ENCODE measurements at places on chromosomes 2 and 18.

DNA sequence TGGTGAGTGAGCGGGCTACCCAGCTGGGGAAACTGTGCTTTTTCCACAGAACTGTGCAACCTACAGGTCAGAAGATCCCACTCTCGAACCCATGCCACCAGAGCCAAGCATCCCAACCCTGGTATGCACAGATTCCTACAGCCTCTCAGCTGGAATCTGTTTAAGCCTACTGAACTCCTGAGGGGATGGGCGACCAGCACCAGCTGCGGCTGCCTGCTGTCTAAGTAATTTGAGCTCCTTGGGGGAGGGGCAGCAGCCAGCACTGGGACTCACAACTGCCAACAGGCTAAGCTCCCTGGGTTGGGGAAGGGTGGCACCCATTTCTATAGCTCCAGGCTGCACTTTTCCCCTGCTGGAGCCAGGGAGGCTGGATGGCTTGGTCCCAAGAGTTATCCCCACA lies 11.8 kb downstream of the CYP27C1 start:
- H3K4me1 ChIP-seq: no peaks in the 10 kb centered on the region
- DNase-seq: peak; percentile 17
- H3K27ac ChIP-seq: no peak overlapping the region
- peaks cover 5% of the 10 kb centered on the region for H3K27me3 ChIP-seq

GRCh38 chr18:61034580-61034979 lies 298.6 kb upstream of the CDH20 start:
- DNase-seq: no peak
- H3K4me3 ChIP-seq: no peak overlapping the region
- H3K27ac ChIP-seq: no peak overlapping the region

DNA sequence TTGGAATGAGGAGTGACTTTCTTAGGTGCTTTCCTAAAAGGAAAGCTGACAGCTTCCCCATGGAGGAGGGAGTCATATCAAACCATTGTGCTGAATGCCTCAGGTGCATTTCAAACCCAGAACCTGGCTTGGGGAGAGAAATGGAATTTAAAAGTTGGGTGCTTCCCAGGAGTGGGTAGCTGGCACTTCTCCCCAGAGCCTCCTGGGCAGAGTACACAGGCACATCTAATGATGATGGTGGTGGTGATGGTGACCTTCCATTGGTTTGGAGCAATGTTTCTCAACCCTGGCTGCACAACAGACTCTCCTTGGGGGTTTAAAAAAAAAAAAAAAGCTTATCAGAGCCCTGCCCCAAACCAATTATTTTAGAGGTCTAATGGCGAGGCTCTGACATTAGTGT lies 8.3 kb downstream of the FOSL2 start:
- H3K36me3 ChIP-seq: peaks cover 29% of the 10 kb centered on the region
- H3K4me1 ChIP-seq: peaks cover 42% of the 10 kb centered on the region
- no peak for DNase-seq
- H3K27me3 ChIP-seq: no peaks in the 10 kb centered on the region
- no peak overlapping the region for H3K4me3 ChIP-seq

- no peak overlapping the region for H3K4me3 ChIP-seq
- H3K4me1 ChIP-seq: peaks cover 19% of the 10 kb centered on the region
- H3K27ac ChIP-seq: no peak overlapping the region
- DNase-seq: no peak
- no peaks in the 10 kb centered on the region for H3K27me3 ChIP-seq
- no peaks in the 10 kb centered on the region for H3K36me3 ChIP-seq
Measured at GRCh38 chr2:152033011-152033925, 65.6 kb downstream of the CACNB4 start.

- no peaks in the 10 kb centered on the region for H3K36me3 ChIP-seq
- no peak for DNase-seq
Measured at GRCh38 chr2:75324861-75325284, 125.6 kb upstream of the TACR1 start.

DNA sequence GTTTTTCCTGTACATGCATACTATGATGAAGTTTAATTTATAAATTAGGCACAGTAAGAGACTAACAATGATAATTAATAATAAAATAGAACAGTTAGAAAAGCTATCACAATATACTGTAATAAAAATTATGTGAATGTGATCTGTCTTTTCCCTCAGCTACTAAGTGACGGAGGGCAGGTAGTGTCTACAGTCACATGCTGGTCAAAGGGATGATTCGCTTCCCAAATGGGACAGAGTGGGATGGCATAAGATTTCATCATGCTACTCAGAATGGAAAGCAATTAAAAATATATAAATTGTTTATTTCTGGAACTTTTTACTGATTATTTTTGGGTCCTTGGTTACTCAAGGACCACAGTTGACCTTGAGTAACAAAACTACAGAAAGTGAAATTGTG lies 71.5 kb downstream of the DAW1 start:
- H3K27me3 ChIP-seq: no peaks in the 10 kb centered on the region
- H3K36me3 ChIP-seq: no peaks in the 10 kb centered on the region
- no peaks in the 10 kb centered on the region for H3K4me1 ChIP-seq
- no peak for DNase-seq

DNA sequence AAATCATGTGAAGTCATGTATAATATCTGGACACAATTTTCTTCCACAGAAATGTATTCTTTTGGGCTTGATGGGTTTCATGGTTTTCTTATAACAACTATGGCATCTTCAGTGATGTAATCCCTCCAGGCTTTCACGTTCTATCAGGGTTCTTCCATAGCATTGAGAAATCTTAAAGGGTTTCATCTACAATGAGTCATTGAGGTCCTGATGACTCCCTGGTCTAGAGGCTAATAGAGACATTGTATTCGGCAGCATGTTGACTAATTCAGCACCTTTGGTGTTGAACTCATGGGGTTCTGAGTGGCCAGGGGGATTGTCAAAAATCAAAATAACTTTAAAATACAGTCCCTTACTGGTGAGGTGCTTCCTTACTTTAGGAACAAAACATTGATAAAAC lies 614.0 kb upstream of the CRIM1 start:
- H3K4me1 ChIP-seq: no peaks in the 10 kb centered on the region
- no peaks in the 10 kb centered on the region for H3K36me3 ChIP-seq
- H3K4me3 ChIP-seq: no peak overlapping the region
- no peak overlapping the region for H3K27ac ChIP-seq
- no peak for DNase-seq
- H3K27me3 ChIP-seq: no peaks in the 10 kb centered on the region

GRCh38 chr2:148814143-148814859 lies 60.7 kb upstream of the KIF5C start:
- no peak overlapping the region for H3K4me3 ChIP-seq
- no peaks in the 10 kb centered on the region for H3K4me1 ChIP-seq
- H3K36me3 ChIP-seq: no peaks in the 10 kb centered on the region

- DNase-seq: no peak
- H3K36me3 ChIP-seq: no peaks in the 10 kb centered on the region
- no peak overlapping the region for H3K4me3 ChIP-seq
- H3K27me3 ChIP-seq: no peaks in the 10 kb centered on the region
Measured at GRCh38 chr2:126599062-126599461, 56.9 kb upstream of the GYPC start.

- H3K27me3 ChIP-seq: peaks cover 6% of the 10 kb centered on the region
- DNase-seq: peak; percentile 71
- H3K4me1 ChIP-seq: peaks cover 25% of the 10 kb centered on the region
- no peak overlapping the region for H3K27ac ChIP-seq
- peaks cover 39% of the 10 kb centered on the region for H3K36me3 ChIP-seq
Measured at GRCh38 chr2:241224018-241224850, 35.8 kb downstream of the ANO7 start.

- peak overlapping the region; percentile 29 for H3K27ac ChIP-seq
- DNase-seq: no peak
- H3K36me3 ChIP-seq: peaks cover 37% of the 10 kb centered on the region
- H3K27me3 ChIP-seq: no peaks in the 10 kb centered on the region
- no peak overlapping the region for H3K4me3 ChIP-seq
- peaks cover 2% of the 10 kb centered on the region for H3K4me1 ChIP-seq
Measured at GRCh38 chr2:202278036-202278760, 12.6 kb downstream of the NOP58 start.

All from spleen (tissue), 13 donors.